ENCODE measurements at places on chromosomes 6 and 20.

DNA sequence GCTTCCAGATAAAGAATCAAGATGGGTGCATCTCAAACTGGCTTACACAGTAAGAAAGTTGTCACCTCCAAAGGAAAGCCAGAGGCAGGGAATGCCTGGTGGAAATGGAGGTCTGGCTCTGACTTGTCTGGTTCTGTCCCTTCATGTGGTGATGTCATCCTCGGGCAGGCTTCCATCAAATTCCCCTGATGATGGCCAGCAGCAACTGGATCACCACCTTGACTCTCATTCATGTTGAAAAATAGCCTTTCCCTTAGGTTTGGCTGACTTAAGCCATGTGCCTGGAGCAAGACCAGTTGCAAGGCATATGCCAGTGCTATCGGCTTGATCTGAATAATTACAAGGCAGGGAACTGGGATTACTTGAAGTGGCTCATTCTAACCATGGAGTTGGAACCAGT, 28.8 kb downstream of the IMPG1 start:
- DNase-seq, result no peak

DNA sequence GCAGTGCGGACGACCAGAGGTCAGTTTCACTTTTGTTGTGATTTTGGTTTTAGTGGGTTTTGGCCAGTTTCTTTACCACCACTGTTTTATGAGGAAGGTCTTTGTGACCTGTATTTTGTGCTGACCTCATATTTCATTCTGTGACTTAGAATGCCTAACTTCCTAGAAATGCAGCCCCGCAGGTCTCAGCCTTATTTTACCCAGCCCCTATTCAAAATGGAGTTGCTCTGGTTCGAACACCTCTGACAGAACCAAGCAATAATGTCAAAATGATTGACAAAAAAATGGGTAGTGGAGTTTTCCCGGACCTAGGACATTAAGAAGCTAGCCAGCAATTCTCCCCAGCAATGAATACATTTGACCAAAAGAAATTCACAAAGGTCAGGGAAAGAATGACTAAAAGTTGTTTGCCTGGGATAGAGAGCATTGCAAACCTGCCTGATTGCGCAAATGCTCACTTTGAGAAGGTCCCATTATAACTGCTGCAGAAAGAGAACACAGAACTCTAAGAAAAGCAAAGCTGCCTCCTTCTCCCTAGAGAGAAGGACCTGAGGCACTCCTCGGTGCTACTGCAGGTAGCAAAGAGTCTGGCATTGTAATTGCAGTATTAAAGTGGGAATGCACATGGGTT, 288.8 kb downstream of the ADGB start:
- no peak for DNase-seq

GRCh38 chr20:43870484-43870883, 44.2 kb upstream of the TOX2 start:
- no peak for DNase-seq

DNA sequence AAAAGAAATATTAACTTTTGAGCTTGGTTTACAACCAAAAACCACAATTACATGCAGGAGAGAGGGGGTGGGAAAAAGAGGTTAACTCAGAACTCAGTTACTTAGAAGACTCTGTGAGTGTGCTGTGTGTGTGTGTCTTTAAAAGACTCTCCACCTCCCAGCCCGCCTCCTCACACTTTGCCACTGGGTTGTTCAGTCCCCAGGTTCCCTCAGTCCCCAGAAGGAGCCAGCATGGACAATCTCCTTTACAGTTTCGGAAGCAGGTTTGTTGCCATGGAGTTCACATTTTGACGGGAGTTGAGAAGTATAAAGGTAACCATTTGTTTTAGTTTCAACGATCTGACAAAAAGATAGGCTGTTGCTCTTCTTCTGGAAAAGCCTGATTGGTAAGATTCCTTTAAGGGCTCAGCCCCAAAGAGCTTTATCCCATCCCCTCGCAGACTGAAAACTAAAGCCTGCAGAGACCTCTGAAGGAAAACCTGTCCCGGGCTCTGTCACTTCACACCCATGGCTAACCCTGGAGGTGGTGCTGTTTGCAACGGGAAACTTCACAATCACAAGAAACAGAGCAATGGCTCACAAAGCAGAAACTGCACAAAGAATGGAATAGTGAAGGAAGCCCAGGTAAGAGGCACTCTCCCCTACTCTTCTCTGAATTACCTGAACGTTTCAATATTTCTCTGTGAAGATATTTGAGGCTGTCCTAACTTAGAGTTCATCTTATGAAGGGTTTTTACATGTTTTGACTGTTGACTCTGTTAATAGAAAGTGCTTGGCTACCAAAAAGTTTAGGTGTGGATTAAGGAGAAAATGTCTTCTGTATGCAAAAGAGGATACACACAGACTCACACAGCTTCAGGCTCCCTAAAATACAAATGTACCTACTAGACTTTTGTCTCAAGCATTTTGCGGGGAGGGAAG, at the start of gene SPTLC3:
TSS of gene SPTLC3 (plus strand) at position 212 of the 921 bp plus-strand sequence. CDS start at position 508, 296 bp downstream.
- DNase-seq, result no peak

GRCh38 chr20:49886571-49887213, 28.6 kb downstream of the SPATA2 start:
- DNase-seq, result no peak

DNA sequence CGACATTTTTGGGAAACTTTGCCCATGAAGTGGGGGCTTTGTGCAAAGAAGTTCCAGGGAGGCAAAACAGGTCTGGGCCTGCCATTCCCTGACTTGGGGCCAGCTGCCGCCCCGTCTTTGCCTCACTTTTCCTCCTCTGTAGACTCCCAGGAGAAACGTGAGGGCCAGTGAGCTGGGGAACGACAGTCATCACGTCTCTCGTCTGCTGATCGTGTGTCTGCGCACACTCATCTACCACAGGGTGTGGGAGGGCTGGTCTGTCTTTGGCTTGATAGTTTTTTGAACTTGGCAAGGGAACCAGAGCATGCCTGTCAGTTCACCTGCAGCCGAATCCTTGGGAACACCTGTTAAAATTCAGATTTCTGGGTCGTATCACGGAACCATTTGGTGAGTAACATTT, 8.5 kb downstream of the GHRH start:
- no peak for DNase-seq

GRCh38 chr6:112956696-112957535, 609.8 kb downstream of the RFPL4B start:
- DNase-seq, result no peak

DNA sequence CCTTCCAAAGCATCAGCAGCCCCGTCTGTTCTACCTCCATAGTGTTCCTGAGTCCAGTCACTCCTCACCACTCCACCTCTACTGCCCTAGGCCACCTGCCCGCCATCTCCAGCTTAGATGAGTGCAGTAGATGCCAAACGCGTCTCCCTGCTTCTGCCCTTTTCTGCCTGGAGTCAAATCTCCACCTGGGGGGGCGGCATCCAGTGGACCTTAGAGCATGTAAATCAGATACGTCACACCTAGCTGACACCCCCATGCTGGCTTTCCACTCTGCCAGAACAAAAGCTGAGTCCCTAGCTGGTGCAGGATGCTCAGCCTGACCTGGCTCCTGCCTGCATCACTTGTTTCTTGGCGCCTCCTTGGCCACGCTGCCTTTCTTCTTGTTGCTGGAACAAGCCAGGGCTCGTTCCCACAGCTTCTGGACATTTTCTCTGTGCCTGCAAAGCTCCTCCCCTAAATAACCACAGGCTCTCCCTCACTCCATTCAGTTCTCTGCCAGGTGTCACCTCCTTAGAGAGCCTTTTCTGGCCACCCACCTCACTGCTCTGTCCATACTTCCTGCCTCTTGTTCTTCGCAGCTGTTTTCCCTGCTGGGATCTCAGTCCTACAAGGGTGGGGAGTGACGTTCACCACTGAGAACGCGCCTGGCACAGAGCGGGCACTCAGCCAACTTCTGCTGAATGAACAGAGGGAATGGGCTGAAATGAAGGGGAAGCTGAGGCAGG, 5.8 kb downstream of the DDR1 start:
- DNase-seq, result peak; percentile 74
